ENCODE measurements at places on chromosomes 13 and 19.

- no peak for DNase-seq
These were observed 418.1 kb downstream of the SLITRK6 start for GRCh38 chr13:85381082-85381481.

- peak; percentile 30 for DNase-seq
These were observed 6.2 kb downstream of the TLE6 start for GRCh38 chr19:2983351-2984214.

DNA sequence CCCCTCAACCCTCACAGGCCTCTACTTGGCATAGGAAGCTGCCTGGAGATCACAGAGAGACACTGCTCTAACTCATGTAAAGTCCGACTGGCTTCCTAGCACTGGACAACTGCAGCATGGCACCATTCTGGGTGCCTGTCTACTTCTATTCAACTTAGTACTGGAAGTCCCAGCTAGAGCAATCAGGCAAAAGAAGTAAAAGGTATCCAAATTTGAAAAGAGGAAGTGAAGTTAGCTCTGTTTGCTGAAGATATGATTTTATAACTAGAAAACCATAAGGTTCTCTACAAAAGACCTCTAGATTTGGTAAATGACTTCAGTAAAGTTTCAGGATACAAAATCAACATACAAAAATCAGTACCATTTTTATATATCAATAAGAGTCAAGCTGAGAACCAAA, 1017.6 kb downstream of the PCDH9 start:
- DNase-seq = no peak

DNA sequence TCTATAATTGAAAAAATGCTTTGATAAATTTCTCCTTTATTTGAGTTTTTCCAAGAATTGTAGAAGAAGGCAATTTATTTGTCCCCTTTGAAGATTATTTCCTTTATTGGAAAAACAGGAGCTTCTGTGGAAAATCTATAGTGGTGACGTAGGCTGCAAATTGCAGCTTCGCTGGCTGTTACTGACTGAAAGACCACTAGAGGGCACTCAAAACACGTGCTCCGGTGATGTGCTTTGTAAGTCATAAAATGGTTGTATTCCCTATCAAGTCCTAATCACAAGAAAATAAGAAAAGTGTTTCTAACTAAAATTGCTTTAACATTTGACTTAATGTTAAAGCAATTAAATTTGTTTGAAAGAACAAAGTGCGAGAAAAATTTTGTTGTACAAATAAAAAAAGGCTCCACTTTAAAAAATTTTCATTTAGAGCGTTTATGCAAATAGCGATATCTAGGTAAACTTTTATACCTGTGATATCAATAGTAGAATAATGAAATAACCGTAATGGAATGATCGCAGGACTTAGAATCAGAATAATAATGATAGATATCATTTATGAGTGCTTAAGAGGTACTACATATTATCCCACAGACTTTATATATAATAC, 638.2 kb upstream of the SPRY2 start:
- peak; percentile 44 for DNase-seq

DNA sequence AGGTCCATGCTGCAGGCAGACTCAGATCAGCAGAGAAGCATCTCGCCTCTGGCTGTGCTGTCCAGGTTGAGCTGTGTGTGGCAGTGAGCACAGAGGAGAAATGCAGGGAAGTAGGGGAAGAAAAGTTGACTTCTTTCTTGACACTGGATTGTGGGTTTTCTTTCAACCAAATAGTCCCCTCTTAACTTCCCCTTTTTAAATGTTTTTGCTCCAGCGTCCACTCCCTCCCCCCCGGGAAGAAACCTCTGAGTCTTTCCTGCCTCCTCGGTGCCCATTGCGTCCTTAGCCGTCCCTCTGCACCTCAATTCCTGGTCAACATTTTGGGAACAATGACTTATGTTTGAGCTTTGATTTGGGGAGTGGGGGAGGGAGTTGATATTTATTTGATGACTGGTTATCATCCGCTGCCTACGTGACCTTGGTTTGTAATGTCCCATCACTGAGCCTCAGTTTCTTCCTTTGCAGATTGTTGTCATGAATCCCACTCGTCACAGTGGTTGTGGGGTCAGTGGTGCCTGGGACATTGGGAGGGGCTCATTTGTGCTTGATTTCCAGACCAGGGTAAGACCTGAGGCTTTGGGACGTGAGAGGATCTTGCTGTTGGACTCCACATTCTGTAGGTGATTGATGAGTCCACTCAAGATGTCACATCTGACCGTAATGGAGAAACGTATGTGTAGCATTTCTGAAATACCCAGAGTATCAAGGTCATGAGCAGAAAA, at the start of gene LILRB2:
LILRB2 (minus strand) TSS at position 104 of the 722 bp plus-strand sequence. CDS start 614 bp downstream, outside the sequence.
- DNase-seq = no peak

DNA sequence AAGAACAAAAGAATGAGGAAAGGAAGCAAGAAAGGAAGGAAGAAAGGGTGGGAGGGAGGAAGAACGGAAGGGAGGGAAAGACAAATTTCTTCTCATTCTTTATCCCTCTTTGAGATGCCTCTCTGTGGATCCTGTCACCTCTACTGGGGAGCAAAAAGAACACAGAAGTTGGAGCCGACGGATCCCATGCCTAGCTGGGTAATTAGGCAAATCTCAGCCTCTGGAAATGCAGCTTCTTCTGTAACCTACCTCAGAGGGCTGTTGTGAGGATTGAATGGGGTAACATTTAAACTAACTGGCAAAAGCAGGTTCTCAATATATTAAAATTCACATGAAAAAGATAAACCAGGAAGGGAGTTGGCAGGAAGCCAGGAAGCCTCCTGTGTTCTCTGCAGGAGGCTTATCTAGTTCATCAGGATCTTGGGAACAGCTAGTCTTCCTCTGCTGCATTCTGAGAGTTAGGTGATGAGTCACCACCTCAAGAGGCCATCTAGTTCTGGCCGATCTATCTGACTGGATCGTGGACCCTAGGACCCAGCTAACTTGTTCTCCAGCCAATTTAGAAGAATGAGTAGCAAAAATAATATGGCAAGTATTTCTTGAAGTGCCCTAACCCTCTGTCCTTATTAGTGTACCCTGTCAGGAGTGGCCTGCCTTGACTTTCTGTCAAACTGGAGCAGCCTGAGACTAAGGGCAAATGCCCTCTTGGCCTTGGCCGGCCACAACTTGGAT, 15.2 kb upstream of the CPB2 start:
- no peak for DNase-seq

DNA sequence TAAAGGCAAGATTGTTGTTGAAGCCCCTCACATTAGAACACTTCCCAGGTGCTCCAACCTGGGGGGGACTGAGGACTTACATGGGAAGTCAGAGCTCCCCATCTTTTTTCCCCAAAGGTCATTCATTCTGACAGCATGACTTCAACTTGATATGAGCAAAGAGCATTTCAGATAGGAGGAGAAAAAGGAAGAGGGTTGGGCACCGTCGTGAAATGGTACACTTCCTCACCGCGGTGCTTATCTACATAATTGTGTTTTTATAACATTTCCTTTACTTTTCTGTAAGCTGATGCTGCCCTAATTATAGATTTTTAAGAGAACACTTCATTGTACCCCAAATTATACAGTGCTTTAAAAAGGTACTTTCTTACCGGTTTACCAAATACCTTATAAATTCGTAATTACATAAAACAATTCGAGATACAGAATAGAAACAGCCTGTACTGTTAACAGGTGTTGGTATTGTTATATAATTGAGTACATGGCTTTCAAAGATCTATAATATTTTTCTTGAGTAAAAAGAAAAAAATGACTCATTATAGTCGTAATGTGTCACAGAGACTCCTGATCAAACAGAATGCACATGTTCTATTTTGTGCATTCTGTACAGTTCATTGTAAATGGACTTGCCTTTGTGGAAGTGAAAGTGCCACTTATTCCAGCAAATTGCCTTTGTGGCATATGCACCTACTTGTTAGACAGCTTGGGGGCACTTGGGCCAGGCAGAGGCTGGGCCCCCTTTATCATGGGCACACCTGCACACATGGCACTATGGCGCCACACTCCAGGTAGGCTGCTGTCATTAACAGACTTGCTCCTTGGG, 81.8 kb downstream of the GGACT start:
- no peak for DNase-seq

DNA sequence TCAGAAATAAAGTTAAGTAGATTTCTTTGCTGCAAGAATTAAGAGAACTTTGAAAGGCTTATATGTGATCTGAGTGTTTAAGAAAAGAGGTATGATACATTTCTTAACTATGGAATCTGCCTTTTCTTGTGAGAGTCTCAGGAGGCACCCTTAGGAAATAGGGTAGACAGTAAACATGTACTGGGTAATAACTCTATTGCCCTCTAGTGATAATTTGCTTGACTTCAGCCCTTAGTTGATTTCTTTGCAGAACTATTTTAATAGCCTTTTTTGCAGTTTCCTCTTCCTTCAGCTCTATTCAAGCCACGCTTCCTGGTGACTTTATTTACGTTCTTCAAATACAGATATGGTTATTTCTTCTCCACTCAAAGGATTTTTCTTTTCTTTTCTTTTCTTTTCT, 37.0 kb upstream of the CCNA1 start:
- DNase-seq = no peak

DNA sequence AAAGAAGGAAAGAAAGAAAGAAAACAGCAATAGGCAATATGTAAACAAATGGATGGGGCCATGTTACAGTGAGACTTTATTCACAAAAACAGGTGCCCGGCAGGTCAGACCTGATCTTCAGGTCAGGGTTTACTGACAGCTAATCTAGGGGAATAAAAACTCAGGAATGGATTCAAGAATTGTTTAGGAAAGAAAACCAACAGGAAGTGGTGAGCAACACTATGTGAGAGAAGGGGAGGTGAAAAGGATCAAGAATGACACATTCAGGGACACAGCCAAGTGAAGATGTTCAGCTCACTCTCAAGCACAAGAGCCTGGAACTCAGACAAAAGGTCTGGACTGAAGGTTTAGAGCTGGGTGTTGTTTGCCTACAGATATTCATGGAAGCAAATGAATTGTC, 244.5 kb downstream of the EFNB2 start:
- DNase-seq = no peak

DNA sequence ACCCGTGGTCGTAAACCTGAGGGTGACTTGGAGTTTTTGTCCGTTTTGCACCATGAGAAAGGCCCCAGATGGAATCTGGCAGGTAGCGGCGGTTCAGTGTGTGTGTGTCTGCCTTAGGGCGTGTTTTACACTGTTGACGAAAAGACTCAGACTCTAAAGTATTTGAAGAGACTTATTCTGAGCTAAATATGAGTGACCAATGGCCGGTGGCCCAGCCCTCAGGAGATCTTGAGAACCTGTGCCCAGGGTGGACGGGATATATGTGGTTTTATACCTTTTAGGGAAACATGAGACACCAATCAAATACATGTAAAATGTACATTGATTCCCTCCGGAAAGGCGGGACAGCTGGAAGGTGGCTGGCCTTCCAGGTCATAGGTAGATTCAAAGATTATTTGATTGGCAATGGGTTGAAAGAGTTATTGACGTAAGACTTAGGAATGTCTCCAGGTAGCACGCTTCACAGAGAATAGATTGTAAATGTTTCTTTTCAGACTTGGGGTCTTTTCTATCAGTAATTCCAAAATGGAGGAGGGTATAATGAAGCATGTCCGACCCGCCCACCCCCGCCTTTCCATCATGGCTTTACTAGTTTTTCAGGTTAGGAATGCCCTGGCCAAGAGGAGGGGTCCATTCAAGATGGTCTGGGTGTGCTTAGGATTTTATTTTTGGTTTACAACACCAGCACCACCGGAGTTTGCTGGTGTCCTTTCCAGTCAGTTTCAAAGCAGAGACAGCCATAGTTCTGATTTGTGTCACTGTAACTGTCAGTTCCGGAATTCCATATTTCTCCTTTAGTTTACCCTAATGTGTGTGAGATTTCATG, 1.0 kb upstream of the ZNF529 start:
- DNase-seq = peak; percentile 45

DNA sequence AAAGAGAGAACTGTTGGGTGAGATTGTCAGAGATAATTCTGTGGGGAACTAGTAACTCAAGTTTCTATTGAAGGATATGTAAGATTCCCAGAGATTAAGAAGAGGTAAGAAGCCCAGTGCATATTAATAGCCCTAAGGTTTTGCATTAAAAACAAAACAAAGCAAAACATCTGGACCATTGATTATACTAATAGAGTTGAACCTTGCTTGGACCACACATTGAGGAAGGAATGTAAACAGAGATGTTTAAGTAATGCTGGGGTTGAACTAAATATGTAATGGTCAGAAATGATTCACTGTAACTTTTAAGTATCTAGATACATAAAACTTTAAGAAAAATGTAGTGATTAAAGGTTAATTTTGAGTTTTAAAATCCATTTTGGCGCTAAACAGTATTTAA, 1770.0 kb downstream of the PCDH9 start:
- DNase-seq = no peak

- peak; percentile 63 for DNase-seq
These were observed 25.7 kb upstream of the TPTE2 start for GRCh38 chr13:19586904-19587634.

DNA sequence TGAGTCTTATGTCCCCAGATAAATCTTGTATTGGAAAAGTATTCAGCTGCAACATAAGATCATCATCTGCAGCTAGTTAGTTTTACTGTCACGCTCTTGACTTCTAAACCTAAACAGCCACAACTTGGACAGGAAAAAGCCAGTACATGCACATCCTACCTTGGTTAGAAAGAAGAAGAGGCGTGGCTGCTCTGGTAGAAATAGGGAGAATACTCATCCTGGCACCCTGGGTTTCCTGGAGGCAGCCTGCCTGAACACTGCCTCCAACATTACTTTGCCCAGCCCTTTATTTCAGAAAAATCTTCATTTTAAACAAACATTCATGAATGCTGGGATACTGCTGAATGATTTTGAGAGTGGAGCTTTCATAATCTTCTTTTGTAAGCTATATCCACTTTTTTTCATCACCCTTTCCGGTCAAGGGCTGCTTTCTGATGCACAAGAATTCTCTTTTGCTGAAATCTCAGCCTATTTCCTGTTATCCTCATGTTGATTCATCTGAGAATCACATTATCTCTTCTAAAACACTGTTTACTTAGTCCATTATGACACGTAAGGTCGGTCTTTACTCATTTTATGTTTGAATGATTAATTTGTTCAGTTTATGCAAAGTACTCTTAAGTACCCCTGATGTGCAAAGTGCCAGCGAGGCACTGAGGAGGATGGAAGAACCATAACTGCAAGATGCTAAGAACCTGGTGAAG, 55.2 kb downstream of the STARD13 start:
- no peak for DNase-seq

DNA sequence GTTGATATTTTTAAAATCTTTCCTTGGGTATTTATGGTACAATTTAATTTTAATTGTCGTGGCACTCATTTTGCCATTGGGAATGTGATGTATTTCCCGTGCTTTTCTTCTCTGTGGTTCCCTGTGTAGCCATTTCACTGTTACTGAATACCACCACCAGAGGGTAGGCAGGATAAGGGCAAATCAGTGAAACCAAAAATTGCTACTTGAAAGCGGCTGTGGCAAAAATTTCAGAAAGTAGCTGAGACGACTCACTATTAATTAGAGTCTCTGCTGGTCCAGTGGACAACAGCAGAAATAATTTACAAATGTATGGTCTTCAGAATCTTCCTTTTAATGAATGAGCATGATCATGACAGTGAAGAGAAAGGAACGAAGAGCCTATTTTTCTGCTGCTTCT, 34.4 kb upstream of the MIR17HG start:
- DNase-seq = no peak

DNA sequence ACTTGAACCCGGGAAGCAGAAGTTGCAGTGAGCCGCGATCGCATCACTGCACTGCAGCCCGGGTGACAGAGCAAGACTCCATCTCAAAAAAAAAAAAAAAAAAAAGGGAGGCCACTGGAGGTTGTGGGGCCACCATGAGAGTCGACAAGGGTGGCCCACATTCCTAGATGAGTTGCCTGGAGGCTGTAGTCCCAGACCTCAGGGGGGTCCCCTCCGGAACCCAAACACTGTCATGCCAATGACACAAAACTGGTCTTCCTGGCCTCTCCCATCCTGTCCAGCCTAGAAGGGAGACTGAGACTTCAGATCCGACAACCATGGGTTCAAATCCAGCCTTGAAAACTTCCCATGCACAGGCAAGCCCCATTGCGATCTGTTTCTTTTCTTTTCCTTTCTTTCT, 14.7 kb downstream of the SPC24 start:
- DNase-seq = no peak
